ENCODE measurements at places on chromosomes 13 and 19.

DNA sequence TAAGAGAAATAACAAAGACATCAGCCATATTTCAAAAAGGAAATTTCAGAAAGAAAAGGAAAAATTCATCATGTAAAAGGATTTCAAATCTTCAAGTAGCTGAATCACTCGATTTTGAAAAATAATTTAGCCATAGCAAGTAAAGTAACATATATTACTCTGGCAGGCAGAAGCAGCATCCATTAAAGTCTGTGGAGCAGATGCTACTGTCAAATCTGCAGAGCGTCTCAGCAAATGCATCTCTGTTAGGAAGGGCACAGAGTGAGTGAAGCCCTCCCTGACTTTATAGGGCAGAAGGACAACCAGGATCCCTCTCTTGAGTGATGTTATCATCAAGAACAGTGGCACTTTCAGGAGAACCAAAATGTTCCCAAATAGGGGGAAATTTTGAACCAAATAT is 445.5 kb downstream of the EFNB2 start:
- DNase-seq = no peak

- no peak for DNase-seq
Measured at GRCh38 chr13:50509771-50510441, 333.6 kb downstream of the DLEU7 start.

- no peak for DNase-seq
Measured at GRCh38 chr13:74025369-74025768, 108.8 kb downstream of the KLF12 start.

GRCh38 chr13:55893540-55893939 is 1247.2 kb upstream of the PRR20A start:
- no peak for DNase-seq

GRCh38 chr13:90565985-90566713 is 781.3 kb upstream of the MIR17HG start:
- DNase-seq = no peak

GRCh38 chr13:48319531-48320398 is 16.2 kb downstream of the RB1 start:
- DNase-seq = no peak

- no peak for DNase-seq
Measured at GRCh38 chr13:45063261-45063860, 56.9 kb upstream of the GTF2F2 start.

GRCh38 chr19:24033963-24034342 is 53.0 kb upstream of the ZNF254 start:
- peak; percentile 71 for DNase-seq

DNA sequence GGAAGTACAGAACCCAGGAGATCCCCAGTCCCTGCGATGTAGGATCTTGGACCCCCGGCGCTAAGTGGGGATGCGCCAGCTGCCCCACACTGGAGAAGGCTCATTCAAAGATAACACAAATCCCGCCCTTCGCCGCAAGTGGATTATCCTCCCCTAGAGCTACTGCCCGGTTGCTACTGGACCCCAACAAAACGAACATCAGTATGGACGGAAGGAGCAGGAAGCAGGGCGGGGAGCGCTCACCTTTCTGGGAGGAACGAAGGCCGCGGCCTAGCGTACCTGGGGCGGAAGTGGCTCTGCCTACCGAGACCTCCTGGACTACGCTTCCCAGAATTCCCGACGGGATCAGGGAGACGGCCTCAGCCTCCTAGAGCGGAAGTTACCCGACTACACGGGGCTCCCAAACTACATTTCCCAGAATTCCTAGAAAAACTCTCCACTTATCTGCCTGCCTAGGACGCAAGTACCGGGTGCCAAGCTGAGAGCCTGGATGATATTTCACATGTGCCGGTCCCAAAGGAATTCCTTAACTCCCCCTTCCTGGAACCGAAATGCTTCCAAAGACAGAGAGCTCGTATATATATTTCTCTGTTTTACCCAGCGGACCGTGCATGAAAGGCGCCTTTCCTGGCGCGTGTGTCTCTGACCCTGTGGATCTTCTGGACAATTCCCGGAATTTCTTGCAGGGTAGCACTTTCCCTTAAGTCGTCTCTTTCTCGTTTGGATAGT is at the start of gene ZNF112:
Gene ZNF112, minus strand, starts transcription at position 298 of the 729 bp plus-strand sequence. CDS start 16,141 bp downstream, outside the sequence.
- DNase-seq = peak; percentile 95

DNA sequence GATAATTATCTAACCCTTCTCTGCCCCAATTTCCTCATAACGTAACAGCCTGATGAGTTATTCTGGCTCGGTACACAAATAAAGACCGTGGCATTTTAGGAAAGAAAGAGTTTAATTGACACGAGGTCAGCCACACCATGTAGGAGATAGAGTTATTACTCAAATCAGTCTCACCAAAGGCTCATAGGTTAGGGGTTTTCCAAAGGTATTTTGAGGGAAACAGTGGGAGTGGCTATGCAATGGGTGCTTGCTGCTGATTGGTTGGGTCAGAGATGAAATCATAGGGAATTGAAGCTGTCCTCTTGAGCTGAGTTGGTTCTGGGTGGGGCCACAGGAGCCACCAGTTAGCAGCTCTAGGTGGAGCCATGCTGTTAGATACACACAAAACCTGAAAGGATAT is 137.5 kb downstream of the FREM2 start:
- DNase-seq = no peak

DNA sequence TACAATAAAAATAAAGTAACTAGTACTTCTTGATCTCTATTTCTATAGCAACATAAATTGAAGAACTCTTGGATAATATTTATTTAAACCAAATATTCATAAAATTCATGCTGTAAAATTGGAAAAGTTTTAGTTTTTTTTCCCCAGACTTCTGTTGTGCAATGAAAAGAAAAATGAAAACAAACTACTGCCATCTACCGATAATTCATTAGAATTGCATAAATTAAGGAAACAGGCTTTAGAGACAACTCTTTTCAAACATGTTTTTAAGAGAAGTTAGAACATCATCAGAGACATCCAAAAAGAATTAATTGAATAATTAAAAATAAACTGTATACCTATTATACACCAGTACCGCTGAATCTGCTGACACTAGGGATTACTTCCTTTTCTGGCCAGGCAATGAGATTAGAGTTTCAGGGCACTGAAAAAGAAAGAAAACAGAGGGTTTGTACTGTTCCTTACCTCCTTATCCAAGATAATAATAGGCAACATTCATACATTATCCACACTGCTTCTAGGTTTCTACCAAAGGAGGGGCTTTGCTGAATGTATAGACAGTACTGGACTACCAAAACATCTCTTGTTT is 4.9 kb downstream of the CCDC122 start:
- peak; percentile 47 for DNase-seq

GRCh38 chr19:31539386-31539785 is 190.2 kb upstream of the TSHZ3 start:
- no peak for DNase-seq

DNA sequence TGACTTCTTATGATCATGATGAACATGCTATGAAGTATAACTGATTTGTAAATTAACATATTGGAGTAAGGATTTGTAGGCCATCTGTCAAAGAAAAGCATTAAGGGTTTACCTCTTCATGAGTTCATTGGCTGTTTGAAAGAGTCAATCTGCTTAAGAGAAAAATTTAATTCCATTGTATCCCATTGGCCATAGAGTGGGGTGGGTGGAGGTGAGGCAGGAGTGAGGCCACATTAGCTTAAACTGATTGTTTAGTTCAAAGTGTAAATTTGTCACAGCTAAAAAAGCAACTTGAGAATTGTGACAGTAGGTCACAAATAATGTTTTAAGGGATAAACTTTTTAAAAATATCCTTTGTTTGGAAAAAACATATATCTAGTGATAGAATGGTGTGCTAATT is 11.4 kb downstream of the GPR180 start:
- DNase-seq = no peak

DNA sequence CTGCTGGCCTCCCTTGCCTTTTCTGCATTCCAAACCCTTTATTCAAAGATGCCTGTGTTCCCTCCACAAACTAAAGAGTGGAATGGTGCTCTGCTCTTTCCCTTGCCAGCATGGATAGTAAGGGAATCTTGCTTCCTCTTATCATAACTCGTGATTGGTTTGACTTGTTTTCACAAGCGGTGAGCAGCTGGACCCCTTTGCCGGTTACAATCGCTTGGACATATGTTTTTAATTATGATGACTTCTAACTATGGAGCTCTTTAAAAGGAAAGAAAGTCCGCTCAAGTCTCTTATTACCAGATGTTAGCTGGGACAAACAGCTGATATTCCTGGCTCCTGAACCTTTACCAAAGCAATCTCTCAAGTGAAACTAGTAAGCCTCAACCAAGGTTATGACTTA is 1094.7 kb downstream of the UQCRFS1 start:
- DNase-seq = no peak

DNA sequence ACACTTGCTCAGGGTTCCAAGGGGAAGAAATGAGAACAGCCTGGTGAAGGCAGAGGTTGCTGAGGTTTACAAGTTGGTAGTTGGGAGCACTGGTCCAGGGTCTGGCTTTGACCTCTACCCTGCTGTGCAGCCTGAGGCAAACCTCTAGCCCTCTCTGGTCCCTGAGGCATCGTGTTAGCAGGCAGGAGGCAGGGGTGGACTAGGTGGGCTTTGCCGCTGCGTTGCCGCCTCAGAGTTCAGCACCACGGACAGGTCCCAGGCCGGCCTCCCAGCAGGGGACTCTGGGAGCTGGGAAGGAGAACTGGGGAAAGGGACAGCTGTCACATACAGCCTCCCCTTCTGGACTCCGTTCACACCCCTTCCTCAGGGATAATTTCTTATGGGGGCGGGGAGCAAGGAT is 3.1 kb downstream of the NCAN start:
- DNase-seq = no peak

- no peak for DNase-seq
Measured at GRCh38 chr19:49761625-49762311, 1.3 kb downstream of the TSKS start.

DNA sequence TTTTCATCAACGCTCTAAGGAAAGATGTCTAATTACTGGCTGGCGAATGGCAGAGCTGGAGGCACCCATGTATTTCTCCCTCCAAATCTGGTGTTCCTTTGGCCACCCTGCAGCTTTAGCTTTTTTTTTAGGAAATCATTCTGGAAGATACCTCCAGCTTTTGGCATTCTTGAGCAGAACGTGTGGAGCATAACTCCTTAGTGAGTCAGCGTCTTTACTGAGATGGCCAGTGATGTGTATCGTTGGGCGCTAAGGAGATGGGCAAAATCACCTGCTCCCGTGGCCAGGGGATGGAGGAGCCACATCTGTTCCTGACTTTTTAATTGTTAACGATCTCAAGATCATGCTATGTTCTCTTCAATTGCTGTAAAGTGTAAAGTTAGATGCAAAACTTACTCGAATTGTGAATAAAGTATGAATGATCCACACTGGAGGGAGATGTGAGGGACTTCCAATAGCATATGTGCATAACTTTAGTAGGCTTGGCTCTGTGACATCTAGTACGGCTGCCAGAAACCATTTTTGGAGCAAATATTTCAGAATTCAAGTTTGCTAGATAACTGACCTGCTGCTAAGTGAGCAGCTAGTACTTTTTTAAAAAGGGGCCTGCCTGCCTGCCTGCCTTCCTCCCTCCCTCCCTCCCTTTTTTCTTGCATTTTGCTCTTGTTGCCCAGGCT is 24.4 kb upstream of the C1QTNF9 start:
- DNase-seq = no peak

DNA sequence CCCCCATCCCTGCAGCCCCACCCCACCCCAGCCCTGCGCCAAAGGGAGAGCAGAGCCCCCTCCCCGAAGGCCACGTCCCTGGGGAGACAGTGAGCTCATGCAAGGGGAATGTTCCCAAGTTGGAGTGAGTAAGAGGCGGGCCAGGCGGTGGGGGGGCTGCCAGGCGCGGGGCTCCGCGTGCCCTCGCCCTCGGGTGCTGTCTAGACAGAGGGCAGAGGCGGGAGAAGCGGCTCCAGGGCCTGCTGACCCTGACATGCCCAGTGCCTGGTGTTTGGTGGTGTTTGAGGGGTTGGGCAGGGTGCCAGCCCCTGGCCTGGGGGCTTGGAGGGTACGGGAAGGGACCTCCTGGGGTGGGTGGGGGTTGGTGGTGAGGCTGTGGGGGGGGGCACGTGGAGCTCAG is 1.0 kb downstream of the FSTL3 start:
- DNase-seq = no peak

GRCh38 chr19:310141-310651 is 19.0 kb upstream of the PLPP2 start:
- DNase-seq = no peak

- no peak for DNase-seq
Measured at GRCh38 chr13:80450386-80450785, 109.5 kb upstream of the SPRY2 start.

DNA sequence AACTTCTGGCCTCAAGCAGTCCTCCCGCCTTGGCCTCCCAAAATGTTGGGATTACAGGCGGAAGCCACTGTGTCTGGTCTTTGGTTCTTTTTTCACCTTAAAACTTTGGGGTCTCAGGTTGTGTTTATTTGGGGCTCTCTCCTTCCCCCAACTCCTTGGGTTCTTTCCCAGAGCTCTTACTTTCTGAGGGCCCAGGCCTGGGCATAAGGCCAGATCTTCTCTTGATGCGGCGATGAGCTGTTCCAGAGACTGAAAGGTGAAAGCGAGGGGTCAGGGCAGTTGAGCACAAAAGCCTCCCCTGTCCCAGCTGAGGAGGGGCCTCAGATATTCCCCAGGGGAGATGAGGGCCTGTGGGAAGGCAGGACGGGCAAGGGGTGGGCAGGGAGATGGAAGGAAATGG is 7.1 kb downstream of the POLR1G start:
- DNase-seq = no peak

DNA sequence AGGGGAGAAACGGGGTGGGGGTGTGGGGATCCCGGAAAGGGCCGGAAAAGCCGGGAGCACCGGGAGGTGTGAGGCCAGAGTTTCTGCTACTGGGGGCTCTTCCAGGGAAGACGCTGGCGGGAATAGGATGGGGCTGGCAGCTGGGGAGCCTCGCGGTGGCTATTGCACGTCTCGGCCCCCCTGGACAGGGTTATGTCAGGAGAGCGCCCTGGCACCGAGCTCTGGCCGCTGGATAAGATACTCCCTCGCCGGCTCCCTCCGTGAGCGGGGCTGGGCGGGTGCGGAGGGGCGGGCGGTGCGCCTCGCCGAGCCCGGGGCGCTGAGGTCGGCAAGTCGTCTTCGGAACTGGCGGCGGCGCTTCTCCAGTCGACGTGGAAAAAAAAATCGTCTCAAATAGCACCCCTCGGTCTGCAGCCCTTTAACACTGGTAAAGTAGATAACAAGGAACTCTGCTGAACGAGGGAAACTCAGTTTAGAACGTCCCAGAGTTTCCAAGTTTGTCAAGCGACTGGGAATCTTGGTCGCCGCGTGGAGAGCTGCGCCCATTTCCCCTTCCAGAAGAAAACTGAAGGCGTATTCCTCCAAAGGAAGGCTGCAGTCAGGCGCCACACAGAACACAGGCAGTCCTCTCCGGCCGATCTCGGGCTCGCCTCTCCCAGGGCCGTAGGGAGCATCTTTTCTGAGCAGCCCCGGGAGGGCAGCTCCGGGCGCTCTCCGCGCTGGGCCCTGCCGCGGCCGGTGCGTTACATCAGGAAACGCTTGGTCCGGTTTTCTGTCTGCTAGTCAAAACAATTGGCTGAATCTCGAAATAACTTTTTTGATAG is 115.1 kb downstream of the KCNRG start:
- peak; percentile 38 for DNase-seq

GRCh38 chr13:22114630-22115311 is 443.9 kb downstream of the FGF9 start:
- DNase-seq = no peak
